ENCODE measurements at places on chromosomes 4 and X. TPM values are rescaled to one million over a fixed set of nuclear protein-coding genes. Genes with fewer than 3 reads are reported as not detected.
A peak's percentile ranks its signal among the peaks of the same experiment; 100 is the strongest.

DNA sequence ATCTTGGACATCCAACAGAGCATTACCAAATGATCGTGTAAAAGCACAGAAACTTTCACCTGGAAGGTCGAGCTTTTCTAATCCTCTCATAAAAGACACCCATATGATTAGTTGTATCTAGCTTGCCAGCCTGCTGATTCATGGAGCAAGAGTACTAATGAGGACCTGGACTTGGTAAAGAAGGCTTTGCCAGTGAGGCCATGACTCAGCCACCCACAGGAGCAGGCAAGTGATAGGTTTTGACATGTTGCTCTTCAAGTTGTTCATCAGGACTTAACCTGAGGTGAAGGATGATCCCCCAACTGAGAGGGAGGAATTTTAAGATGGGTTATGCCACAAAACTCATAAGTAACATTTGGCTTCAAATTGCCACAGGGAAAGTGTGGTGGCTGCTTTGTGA is 24.7 kb upstream of the EPGN start:
- no peak for DNase-seq

DNA sequence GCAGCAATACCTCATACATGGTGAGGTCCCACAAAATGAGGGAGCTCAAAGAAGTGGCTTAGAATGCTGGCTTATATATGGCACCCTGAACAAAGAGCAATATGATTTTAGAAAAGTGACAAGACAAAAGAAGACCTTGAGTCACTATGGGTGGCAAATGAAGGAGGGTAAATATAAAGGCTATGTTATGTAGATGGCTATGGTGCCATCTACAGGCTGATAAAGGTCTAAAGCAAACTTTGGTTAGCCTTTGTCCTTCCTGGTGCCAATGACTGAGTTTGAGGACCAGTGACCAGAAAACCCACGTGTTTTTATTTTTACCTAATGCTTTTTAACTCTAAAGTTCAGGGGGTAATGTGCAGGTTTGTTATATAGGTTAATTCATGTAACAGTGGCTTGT is 151.8 kb downstream of the CCNG2 start:
- DNase-seq: peak; percentile 6

The OTUD6A gene
- not detected for total RNA-seq

DNA sequence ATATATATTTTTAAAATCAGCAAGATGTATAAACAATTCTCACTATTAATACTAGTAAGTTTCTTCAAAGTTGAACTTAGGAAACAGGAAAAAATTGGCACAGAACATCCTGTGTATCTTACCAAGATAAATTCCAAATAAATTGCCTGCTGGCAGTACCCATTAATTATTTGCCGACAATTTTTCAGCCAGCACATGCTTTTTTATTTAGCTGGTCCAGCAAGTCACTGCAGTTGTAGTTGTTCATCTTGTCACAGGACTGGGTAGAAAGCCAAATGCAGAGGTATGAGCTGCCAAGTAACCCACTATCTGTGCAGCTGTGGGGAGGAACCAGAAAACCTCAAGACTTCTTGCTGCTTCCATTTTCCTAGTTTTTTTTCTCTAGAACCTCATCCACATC is 113.4 kb downstream of the PACRGL start:
- no peak for DNase-seq

GRCh38 chr4:25753239-25753638 is 97.6 kb downstream of the SLC34A2 start:
- no peak for DNase-seq

DNA sequence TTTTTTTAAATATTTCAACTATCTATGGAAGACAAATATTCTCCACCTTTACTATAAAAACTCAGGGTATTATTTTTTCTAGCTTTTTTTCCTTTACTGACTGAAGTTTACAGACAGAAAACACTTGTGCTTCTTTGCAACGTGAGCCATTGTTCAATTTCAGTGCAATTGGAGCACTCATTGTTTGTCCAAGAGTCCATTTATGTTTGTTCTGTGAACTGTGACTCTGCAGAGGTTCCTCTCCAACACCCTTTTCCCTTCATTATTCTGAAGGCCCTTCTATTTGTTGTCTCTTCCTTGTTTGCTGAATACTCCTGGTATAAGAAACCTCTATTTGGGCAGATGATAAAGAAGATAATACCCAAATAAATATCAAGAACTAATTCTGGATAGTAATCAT is 37.4 kb downstream of the DAPP1 start:
- DNase-seq: no peak

- DNase-seq: no peak
Measured at GRCh38 chrX:5236096-5236495, 992.6 kb downstream of the NLGN4X start.

The EMCN gene
- 7.9 TPM for total RNA-seq
